ENCODE measurements at places on chromosomes 13 and 19.

DNA sequence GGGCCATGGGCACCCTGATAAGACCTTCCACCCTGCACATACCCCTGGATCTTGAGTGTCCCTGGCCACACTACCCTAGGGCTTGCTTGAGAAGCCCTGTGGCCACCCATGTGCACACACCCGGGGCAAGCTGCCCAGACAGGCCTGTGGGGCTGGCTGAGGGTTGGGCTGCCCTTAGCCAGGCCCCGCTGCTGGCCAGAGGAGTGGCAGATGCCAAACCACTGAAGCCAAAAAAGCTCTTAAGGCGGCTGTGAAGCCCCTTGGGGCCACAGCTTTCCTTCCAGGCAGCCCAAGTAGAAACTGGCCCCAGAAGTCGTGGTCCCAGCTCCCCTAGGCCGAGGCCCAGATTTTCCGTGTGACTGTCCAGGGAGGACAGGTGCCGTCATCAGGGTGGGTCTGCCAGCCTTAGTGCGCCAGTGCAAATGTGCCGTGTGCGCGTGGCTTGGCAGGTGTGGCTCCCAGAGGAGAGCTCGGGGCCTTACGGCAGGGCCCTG, 14.8 kb downstream of the CEBPG start:
- no peak for DNase-seq

- DNase-seq = no peak
These were observed 1.3 kb downstream of the ZNF749 start for GRCh38 chr19:57436417-57436816.

DNA sequence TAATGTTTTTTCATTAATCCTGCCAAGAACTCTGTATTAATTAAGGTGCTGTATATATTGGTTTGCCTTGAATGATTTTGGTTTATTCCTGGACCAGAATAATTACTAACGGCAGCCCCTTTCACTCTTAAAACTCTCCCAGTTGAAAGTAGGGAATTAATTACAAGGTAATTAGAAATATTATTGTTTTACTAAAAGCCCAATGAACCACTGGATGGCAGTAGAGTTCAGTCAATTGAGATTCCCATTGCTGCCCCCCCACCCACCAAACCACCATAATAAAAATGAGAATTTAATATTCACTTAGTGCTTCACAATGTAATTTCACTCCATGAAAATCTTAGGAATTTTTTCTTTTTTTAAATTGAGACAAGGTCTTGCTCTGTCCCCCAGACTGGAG, 13.7 kb downstream of the WBP4 start:
- no peak for DNase-seq

GRCh38 chr13:25295701-25296100, 5.7 kb upstream of the NUP58 start:
- no peak for DNase-seq

DNA sequence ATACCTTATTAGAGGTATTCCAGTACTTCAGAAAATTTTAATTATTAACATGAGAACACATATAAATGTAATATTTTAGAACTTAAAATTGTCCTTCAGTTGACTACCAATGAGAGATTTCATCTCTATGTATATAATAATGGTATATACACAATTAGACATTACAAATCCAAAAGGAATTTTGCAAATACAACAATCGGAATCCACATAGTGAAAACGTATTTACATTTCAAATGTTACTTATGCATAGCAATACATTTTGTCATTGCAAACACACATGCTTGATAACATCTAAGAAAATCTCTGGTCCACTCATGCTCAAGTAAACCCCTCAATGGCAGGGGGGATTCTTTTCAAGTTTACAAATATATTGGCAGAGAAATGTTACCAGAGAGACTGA, 2345.2 kb downstream of the PCDH9 start:
- no peak for DNase-seq

DNA sequence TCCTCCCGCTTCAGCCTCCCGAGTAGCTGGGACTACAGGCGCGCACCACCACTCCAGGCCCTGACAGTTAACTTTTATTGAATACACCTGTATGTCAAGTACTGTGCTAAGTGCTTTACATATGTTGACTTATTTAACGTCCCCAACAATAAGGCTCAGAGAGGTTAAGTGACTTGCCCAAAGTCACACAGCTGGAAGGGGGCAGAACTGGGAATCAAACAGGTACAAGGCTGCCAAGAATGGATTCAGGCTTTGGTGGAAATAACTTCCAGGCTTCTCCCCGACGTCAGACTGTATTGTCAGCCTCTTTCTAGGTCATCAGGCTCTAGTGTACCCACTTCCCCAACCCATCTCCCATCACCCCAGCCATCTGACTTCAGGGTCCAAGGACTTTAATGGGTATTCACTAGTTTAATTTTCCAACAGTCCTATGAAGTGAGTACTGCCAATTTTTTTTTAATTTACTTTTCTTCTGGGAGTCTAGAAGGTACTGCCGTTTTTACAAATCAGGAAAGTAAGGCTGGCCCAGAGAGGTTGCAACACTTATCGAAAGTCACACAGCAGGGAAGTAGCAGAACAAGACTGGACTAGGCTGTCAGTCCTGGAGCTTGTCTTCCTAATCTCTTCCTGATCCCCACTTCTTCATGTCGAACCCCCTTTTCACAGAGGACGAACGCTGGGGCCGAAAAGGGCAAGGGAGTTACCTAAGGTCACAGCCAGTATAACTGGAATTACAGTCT, 4.9 kb upstream of the CKM start:
- DNase-seq = no peak

- DNase-seq = no peak
These were observed 833.0 kb downstream of the PCDH9 start for GRCh38 chr13:66397133-66397532.

- DNase-seq = no peak
These were observed 148.1 kb upstream of the ZNF536 start for GRCh38 chr19:30223866-30224688.

DNA sequence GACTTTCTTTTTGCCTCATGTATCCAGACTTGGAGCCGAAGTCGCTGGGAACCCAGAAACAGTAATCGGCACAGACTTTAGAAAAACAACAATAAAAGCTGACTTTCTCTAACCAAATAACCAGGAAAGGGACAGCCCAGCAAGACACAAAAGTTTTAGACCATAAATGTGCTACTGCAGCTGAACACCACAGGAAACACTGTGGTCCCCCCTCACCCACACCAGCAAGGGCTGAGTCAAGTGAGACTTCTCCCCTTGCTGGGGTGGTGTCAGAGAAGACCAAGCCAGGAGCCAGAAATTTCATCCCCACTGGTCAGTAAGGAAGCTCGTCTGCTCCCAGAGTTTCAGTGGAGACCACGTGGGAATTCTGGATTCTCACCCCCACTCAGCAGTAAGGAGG, 70.6 kb downstream of the ESD start:
- no peak for DNase-seq

DNA sequence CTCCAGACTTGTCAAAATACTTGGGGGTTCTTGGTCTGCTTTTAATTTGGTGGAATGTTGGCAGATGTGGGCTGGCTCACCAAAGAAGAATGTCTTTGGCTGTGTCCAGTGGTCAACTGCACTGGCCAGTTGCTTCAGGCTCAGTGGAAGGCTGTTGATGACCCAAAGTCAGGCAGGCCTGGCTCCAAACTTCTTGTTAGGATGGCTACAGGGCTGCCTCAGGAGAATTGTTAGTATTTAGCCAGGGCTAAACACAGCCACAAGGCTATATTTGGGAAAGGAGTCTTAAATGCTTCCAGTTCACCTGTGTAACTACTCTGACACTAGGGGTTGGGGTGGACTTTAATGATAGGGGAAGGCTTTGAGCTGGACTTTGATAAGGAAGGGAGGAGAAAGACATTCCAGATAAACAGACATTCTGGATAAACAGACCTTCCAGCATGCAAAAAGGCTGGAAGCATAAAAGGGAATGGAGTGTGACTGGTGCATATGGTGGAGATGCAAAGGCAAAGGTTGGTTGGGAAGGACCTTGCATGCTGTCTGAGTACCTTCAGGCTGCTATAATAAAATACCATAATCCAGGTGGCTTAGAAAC, 116.8 kb downstream of the FOXO1 start:
- DNase-seq = no peak

- DNase-seq = no peak
These were observed 394.3 kb upstream of the HTR2A start for GRCh38 chr13:47291107-47291656.

DNA sequence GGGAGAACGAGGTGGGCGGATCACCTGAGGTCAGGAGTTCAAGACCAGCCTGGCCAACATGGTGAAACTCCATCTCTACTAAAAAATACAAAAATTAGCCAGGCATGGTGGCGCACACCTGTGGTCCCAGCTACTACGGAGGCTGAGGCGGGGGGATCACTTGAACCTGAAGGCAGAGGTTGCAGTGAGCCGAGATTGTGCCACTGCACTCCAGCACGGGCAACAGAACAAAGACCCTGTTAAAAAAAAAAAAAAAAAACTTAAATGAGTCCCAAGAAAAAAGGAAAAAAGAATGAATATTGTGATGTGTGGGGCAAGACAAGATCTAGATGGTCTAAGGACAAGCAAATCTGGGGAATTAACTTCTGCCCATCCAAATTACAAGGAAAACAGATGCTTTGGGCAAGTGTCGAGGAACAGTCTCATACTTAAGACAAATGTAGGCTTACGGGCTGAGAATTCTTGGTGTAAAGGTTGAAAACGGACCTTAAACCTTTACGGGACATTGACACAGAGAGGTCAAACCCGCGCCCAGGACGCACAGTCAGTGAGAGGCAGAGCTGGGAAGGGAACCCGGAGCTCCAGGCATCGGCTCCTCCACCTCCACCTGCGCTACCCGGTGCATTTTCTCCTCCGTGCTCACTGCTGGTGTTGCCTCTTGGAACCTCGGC, 656 bp upstream of the ZNF324 start:
- DNase-seq = no peak

- no peak for DNase-seq
These were observed 21.6 kb downstream of the LSM14A start for GRCh38 chr19:34193876-34194275.

GRCh38 chr13:113902986-113903775, 39.3 kb upstream of the GAS6 start:
- DNase-seq = no peak

DNA sequence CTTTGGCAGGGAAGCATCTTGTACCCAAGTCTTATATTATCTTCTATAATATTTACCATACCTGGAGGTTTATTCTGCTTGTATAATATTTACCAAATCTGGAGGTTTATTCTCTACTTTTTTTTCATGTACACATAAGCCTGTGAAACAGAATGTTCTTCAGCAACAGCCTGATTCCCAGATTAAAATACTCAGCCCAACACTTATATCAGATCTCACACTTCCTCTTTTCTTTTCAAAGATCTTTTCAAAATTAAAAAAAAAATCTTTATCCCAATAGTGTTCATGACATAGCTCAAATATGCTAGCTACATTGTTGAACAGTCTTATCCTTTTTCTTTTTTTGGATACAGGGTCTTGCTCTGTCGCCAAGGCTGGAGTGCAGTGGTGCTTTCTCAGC, 300.7 kb downstream of the LMO7 start:
- no peak for DNase-seq

DNA sequence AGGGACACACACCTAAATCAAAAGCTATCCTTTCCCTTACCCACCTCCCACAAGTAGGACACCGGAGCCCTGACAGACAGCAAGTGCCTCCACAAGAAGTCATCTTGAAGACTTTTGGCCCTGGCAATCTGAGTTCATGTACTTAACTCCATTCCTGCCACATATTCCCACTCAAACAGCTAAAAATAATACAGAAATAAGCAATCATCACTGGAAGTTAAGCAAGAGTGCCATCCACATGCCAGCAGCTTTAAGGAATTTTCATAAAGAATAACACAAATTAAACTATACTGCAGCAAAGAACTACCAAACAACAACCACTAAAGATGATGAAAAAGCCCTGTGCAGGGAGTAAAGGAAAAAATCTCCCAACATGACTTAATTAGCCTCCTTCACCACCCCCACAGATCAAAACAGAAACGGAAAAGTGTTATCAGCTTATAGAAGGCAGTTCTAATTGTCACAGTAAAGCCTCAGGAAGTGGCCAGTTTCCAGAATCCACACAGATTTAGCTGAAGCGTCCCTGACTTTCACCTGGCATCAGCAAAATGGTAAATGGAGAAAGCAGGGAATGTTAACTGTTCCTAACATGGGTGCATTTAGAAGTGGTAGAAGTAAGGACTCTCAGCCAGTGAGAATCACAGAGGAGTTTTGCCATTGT, 343.9 kb downstream of the TBC1D4 start:
- DNase-seq = no peak

DNA sequence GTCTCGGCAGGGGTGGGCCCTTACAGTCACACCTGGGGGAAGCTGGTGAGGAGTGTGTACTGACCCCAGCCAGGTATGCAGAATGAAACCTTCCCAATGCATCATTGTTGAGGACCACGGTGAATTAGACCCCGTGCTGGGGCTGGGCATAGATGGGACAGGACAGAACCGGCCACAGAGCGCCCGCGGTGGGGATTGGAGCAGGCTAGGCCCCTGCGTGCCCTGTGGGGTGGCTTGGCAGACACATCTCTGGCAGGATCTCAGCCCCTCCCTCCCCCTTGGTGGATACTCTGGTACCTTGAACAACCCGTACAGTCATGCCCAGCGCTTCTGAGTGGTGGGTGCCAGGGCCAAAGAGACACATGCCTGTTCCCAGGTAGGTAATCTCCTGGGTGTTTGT, 200.6 kb downstream of the TEX29 start:
- no peak for DNase-seq

DNA sequence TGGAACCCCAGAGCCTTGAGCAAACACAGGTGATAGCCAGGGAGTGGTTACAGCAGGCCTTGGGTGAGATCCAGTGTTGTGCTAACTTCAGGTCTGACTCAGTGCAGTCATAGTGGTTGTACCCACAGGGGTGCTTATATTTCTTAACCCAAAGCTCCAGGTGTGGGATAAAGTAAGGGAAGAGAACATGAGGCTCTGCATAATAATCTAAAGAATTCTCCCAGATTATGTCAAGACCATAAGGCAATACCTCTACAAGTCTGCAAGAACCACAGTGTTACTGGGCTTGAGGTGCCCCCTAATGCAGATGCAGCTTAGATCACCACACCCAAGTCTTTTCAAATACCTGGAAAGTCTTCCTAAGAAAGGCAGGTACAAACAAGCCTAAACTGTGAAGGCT, 485.4 kb downstream of the RFC3 start:
- no peak for DNase-seq

DNA sequence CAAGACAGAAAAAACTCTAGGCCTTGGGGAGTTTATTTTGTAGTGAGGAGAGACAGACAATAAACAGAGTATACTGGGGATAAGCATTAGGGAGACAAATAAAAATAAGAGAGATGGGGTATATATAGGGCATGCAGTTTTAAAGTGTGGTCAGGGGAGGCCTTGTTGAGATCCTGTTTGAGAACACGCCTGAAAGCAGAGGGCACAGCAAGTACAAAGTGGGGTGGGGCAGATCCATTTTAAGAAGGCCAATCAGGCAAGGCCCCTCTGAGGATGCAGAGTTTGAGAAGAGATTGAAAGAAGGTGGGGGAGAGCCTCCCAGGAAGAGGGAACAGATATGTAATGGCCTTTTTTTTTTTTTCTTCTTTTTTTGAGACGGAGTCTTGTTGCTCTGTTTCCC, 2.1 kb downstream of the PPP2R1A start:
- DNase-seq = no peak

GRCh38 chr19:8161135-8161646, 11.8 kb upstream of the FBN3 start:
- DNase-seq = no peak

GRCh38 chr19:12974301-12975220, 5.2 kb downstream of the DAND5 start:
- DNase-seq = no peak

All from transverse colon (tissue), 4 donors.